ENCODE measurements at places on chromosomes 6 and 20.

DNA sequence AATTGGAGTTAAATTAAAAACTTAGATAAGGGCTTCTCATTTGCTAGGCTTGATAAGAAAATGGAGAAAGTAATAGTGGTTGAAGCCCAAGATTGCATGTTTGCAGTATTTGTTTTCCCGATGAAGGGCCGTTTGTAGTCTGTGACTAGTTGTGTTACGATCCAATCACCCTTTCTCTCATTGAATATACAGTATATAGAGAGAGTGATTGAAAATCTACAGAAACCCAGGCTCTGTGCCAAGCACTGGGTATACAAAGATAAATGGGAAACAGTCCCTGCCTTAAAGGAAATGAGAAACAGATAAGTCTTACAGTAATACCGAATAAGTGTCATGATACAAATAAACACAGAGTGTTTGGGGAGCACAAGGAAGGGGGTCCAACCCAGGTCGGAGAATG is 55.2 kb upstream of the CDKAL1 start:
- DNase-seq, result no peak

DNA sequence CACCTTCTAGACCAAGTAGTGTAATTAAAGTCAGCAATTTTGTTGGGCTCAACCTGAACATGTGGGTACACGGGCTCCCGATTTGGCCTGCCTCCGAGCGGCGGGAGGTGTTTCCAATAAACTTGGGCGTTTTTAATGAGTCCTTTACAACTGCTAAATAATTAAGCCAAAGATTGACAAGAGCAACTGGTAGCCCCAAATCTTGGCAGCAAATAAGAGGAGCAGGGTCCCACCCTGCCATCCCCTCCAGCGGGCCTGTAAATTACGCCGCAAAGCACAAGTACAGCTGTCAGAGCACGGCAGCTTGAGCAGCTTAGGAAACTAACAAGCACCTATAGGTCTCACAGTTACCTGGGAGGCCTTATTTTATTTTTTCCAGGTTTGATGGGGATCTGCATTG is 217.1 kb downstream of the BMP7 start:
- DNase-seq, result no peak

GRCh38 chr20:8722277-8722928 is 346.5 kb upstream of the PLCB4 start:
- peak; percentile 10 for DNase-seq

GRCh38 chr6:134472661-134473060 is 154.7 kb upstream of the SGK1 start:
- no peak for DNase-seq

DNA sequence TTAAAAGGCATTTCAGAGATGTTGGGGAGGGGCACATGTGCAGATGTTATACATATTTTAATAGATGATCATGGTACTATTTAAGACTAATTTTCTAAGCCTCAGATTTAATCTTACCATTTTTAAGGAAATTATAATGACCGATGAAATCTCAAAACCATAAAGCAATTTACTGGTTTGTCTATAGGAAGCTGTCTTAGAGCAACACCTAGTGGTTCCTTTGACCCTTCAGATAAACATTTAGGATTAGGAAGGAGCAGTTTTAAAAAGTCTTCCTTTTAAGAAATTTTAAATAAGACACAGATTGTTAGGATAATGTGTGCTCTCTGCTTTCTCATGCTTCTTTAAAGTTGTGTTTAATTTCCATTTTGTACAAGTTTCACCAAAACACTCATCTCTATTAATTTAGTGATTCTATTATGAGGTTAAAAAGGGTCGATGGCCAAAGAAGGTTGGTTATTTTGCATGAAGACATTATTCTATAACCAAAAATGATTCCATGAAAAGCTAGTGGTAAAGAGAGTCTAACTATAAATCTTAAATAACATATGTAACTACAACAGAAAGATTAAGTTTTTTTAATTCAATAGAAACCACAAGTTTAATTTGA is 376.4 kb downstream of the HACE1 start:
- DNase-seq, result no peak

DNA sequence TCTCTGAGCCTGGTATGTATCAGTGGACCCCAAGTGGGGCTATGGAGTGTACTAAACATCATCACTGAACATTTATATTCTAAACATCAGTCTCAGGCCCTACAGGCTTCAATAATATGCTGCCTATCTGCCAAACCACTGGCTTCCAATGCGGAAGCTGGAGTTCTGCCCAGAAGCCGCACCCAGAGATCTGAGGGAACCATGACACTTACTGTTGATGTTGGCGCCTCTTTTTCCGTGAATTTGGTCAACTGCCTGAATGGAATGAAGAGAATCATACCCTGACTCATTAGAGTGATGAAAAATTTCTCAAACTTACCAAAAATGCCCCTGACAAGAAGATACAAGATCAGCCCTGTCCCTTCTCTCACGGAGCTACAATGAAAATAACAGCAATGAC is 66.2 kb downstream of the SLC22A23 start:
- DNase-seq, result peak; percentile 88

DNA sequence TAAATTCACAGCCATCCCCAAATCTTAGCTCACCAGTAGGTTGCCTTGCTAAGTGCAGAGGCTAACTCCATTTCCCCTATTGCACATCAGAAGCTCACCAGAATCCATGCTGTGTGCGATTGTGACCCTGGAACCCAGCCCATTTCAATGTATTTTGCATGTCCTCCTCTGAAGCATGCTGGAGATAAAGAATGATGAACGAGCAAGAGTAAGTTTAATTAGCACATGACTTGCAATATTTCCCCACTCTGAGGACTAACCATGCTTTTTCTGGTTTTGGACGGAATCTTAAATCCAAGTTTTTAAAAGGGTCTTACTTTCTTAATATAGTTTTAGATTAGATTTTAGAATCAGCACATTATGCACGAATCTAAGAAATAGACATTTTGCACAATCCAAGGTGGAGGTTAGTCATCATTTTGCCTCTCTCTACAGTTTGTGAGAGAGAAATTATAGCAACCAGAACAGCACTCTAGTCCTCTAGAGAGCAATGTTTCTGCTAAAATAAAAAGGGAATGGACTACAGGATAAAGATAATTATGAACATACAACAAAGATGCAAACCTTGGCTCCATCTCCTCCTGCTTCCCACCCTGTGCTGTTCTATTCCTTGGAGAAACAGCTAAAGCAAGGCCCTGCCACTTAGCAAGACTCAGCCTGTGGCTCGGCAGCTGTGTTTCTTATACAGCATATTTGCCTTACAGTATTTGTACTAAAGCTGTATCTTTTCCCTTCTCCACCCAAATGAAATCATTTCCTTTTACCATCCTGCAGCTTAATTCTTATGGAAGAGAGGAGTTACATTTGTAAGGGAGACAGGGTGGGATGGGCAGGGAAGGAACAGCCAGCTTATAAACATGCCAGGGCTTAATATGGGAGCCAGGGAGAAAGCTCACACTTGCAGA is 24.9 kb upstream of the LAMA4 start:
- DNase-seq, result no peak

- DNase-seq, result no peak
Measured at GRCh38 chr6:108564178-108564577, 3.5 kb downstream of the FOXO3 start.

- DNase-seq, result no peak
Measured at GRCh38 chr20:14523090-14523489, 185.7 kb upstream of the FLRT3 start.

DNA sequence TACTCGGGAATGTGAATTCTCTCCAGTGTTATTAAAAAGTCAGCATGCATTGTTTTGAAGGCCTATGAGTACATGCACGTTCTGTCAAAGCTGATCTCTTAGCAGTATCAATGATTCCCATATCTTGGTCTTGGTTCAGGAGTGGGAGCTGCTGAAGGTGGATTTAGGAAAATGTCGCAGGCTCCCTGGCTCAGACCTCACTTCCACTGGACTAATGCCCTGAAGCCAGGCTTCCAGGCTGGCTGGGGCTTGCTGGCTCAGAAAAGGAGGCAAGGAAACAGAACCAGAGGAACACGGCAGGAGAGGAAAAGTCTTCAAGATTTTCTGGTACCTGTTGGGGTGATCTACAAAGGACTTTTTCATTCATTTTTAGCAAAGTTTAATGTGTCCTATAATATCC is 81.6 kb downstream of the OLIG3 start:
- DNase-seq, result no peak

- no peak for DNase-seq
Measured at GRCh38 chr20:62163485-62163865, 19.4 kb upstream of the MTG2 start.

DNA sequence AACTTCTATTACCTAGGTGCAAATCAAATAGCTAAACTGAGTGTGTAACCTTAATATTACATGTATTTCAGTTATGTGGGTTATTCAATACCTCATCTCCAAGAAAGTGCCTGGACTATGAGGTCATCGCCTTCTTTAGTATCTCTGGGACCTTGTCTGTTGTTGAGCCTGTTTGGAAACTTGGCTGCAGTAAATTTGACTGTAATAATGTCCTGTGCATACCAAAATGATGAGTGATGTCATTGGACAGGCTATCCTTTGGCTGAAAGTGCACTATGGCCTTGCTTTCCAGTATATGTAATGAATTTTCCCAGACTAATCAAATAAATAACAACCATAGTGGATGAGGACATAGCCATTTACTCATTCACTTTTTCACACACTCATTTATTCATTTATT is 455.1 kb downstream of the ADGRB3 start:
- DNase-seq, result no peak

- DNase-seq, result no peak
Measured at GRCh38 chr20:17843246-17844132, 125.1 kb downstream of the SNX5 start.

DNA sequence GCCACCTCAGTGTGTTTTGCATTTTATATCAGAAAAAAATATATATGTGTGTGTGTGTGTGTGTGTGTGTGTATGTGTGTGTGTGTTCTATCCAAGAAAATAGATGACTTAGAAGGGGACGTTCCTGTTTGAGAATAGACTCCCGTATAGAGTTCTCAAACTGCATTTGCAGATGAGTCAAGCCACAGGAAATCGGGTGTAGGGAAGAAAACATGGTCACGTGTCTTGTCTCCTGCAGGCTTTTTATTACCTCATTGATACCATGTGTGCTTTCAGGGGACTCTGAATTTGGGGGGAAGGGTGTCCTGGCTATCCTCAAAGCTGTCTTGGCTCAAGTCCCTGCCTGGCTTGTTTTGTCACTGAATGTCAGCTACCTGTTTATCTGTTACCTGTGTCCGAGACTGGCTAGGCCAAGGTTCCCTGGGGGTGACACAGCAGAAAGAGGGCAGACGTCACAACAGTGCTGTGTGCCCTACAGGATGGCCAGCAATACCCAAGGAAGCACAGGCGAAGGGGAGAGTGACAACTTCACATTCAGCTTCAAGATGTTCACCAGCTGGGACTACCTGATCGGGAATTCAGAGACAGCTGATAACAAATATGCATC is 55.7 kb upstream of the NOP56 start:
- no peak for DNase-seq

- DNase-seq, result no peak
Measured at GRCh38 chr20:51388227-51388626, 154.3 kb downstream of the NFATC2 start.

- no peak for DNase-seq
Measured at GRCh38 chr6:56346958-56347357, 99.6 kb upstream of the COL21A1 start.

GRCh38 chr6:38443352-38444144 is 196.2 kb downstream of the BTBD9 start:
- no peak for DNase-seq

DNA sequence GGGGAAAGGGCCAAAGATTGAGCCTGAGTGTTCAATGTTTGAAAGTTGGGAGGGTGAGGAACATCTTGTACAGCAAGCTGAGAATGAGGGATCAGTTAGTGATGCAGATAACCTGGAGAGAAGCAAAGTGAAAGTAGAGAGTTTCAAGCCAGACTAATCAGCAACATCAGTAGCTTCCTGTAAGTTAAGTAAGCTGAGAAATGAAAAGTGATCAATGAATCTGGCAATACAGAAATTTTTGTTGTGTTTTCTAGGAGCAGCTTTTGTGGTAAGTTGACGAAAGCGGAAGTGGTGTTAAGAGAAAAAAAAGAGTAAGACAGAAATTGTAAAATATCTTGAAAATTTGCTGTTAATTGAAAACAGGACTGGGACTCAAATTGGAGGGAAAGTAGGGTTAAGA is 855.5 kb upstream of the MAP3K7 start:
- DNase-seq, result no peak

- no peak for DNase-seq
Measured at GRCh38 chr20:59948828-59949720, 8.9 kb downstream of the FAM217B start.

- no peak for DNase-seq
Measured at GRCh38 chr20:63402181-63402859, 41.2 kb upstream of the CHRNA4 start.

- DNase-seq, result no peak
Measured at GRCh38 chr6:110399219-110400071, 15.9 kb downstream of the DDO start.

GRCh38 chr20:31670371-31671228 is 32.9 kb downstream of the COX4I2 start:
- peak; percentile 69 for DNase-seq

GRCh38 chr20:10563935-10564492 is 109.8 kb downstream of the JAG1 start:
- DNase-seq, result no peak

DNA sequence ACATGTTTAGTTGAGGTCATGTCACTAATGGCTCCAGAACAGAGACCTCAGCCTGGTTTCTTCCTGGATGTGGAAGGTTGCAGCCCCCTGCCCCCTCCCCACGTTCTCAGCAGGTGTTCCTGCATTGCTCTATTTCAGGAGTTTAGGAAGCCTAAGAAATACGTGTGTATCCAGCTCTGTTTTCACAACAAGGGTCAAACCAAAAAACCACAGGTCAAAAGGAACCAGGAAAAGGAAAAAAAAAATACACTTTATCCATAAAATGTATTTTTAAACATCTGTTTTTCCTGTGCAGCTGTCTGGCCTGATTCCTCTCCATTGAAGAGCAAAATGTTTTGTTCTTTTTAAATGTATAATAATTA is 107.9 kb upstream of the PLEKHG1 start:
- no peak for DNase-seq

GRCh38 chr6:33880104-33880678 is 76.4 kb upstream of the MLN start:
- no peak for DNase-seq

- no peak for DNase-seq
Measured at GRCh38 chr6:36200154-36200891, 3.8 kb downstream of the BRPF3 start.

DNA sequence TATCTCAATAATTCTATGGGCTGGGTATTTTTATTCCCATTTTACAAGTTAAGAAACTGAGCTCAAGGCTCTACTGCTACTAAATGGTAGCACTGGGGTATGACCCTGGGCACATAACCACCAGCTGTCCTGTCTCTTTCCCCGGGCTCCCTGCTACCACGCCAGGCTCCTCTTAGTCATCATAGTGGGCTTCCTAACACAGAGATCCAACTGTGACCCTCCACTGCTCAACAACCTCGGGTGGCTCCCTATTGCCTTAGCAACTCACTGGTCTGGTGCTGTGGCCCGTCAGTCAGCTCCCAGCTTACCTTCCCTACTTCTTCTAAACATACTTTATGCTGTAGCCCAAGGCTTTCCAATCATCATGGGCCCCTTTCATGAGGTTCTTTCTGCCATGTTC is 4.5 kb downstream of the KIAA1755 start:
- no peak for DNase-seq
